Activated CD4-positive, alpha-beta T cell treated with anti-CD3 and anti-CD28 coated beads for 36 hours (primary cell): ENCODE measurements at places on chromosomes 3 and 15. TPM values are rescaled to one million over a fixed set of nuclear protein-coding genes. Genes with fewer than 3 reads are reported as not detected.

Gene KBTBD13
- total RNA-seq: not detected

Gene CPNE4
- total RNA-seq: not detected

DNA sequence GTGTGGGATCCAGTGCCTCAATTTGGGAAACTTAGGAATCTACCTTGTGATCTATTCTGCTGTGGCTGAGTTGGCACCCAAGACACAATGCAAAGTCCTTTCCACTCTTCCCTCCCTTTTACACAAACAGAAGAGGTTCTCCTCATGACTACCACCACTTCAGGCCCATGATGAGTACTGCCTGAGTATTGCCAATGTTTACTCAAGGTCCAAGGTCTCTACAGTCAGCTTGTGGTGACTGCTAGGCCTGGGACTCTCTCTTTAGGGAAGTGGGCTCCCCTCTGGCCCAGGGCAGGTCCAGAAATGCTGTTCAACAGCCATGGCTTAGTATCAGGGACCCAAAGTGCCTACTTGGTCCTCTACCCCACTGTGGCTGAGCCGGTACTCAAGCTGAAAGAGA lies 56.8 kb upstream of the PEX5L start:
- no peak for DNase-seq

DNA sequence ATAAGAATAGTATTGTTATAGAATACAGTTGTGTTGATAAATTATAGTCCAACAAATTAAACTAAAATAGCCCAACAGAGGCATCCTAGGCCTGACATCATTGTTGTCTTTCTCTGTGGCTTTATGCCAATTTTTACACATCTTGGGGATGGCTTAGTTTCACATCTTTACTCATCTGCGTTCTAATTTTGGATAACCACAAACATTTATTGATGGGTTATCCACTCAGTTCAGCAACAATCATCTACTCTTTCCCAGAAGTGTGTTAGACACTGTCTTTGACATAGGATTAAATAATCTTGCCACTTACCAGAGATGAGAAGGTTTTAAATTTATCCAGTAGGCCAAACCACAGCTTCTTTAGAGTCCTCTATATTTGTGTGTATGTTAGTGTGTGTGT lies 120.8 kb upstream of the PHLDB2 start:
- no peak for DNase-seq

DNA sequence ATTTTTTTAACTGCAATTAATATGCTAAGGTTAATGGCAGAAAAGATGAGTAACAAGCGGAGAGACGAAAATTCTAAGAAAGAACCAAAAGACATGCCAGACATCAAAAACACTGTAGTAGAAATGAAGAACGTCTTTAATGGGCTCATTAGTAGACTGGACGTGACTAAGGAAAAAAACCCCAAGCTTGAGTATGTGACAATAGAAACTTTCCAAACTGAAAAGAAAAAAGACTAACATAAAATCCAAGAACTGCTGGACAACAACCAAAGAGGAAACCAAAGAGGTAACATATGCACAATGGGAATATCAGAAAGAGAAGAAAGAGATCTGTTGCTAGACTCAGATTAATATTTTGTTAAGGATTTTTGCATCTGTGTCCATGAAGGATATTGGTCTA lies 94.6 kb upstream of the SETMAR start:
- DNase-seq: no peak

DNA sequence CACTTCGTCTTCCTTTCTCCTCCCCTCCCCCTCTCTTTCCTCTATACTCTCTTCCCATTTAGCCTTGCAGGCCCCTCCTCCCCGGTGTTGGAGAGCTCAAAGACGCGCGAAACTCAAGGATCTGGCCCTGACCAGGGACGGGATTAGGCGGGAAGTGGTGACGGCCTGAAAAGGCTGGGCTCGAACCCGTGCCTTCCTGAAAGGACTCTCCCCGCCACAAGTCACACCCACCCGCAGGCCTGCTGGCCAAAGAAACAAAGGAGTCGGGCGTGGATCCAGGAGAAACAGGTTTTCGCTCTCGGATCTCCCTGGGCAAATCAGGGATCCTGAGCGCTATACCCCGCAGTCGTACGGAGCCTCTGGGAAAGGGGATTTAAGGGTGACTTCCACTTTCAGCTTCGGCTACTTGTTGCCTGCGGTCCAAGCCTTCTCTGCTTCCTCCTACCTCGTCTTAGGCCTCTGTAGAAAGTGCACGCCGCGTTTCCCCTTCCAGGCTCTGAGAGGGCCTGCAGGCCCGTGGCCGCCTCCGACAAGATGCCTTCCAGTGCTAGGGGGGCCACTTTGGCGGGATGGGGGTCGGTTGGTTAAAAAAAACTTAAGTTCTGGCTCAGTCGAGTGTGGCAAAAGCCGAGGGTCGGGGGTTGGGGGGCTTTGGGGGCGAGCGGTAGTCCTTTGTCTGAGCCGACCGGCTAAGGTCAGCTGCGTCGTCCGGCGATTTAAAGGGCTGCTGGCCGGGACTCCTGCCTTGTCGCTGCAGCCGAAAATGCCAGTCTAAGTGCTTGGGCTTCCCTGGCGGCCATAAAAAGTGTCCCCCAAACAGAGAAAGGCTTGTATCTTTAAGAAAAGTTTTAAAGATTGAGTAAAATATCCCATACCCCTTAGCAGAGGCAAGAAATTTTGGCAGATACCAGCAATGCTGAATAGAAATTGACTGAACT lies 8.2 kb downstream of the ZIC4 start:
- DNase-seq: no peak

DNA sequence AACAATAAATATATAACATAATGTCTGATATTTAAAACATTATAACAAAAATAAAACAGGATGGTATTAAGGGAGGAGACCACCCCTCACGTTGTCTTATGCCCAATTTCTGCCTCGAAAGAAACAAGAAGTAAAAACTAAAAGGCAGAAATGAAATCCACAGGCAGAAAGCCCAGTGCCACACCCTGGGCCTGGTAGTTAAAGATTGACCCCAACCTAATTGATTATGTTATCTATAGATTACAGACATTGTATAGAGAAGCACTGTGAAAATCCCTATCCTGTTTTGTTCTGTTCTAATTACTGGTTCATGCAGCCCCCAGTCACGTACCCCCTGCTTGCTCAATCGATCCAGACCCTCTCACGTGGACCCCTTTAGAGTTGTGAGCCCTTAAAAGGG lies 22.3 kb upstream of the ACP3 start:
- no peak for DNase-seq
